ENCODE measurements at places on chromosomes 4 and X.
A peak's percentile ranks its signal among the peaks of the same experiment; 100 is the strongest.

DNA sequence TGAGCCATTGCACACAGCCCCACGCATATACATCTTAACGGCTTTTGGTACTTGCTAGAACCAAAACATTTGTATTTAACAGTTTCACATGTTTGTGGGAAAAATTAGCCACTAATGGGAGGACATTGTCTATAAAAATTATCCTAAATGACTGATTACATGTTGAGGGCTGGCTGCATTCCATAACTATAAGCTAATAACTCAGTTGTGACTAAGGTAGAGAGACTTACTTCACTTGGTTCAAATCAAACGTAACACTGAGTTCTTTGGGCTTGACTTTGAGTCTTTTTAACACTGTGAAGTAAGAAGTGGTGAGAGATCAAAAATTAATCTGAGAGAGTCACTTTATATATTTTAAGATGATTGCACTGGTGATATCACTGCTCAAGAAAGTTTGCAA lies 47.9 kb upstream of the PGRMC2 start:
- no peak for DNase-seq

- no peak for DNase-seq
Observed at GRCh38 chr4:114284629-114285028, 305.2 kb upstream of the ARSJ start.

DNA sequence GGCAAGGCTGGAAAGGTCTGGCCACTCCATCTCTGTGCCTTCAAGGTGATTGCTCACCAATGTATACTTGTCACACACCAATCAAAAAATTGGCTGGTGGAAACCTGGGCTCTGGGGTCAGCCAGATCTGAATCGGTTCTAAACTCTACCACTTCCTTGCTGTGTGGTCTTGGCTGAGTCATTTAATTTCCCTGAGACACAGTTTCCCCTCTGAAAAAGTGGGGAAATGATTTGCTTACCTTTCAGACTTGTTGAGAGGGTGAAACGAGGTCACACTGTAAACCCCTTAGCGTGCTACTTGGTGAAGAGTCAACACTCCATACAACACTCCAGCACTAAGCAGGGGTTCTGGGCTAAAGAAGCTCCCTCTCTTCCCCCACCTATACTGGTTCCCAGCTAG lies 252.3 kb upstream of the ZIC3 start:
- DNase-seq = no peak

DNA sequence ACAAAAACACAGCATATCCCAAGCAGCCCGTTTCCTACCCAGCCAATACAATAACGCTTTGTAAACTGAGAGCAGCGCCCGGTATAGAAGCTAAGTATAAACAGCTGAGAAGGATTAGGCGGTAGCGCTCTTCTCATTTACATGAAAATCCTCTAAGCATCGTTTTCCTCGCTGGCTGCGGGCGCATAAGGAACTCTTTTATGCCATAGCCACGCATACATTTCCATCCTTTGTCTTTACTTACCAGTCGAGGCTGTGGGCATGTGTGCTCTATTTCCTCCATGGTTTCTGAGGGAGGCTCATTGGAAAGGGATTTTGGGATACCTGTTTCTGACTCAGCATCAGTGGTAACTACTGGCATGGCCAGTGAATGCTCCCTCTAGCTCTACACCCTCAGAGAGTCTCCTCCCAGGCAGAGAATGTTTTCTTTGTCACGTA lies 383 bp downstream of the PCYT1B start:
- DNase-seq = peak; percentile 24

- DNase-seq = no peak
Observed at GRCh38 chrX:55715847-55716246, 1.7 kb upstream of the RRAGB start.

GRCh38 chrX:333611-334311 lies 15.2 kb upstream of the GTPBP6 start:
- no peak for DNase-seq

GRCh38 chr4:151519728-151520415 lies 110.9 kb downstream of the FHIP1A start:
- no peak for DNase-seq

GRCh38 chr4:143186649-143187048 lies 1.9 kb downstream of the USP38 start:
- no peak for DNase-seq

GRCh38 chrX:103520386-103520785 lies 1.1 kb upstream of the RAB40A start:
- no peak for DNase-seq

DNA sequence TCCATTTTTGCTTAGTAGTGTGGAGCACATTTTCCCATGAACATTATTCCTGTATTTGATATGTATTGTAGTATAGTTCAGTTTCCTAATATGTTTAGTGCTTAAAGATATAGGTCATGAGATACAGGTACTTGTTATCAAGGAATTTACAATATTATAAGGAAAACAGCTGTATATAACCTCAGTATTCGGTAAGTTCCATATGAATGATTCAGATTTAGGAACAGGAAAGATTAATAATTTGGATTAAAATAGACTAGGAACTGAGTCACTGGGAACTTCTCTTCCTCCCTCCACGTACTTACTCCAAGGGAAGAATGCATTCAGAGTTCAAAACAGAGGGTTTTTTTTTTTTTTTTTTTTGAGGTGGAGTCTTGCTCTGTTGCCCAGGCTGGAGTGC lies 20.0 kb downstream of the DIAPH2 start:
- no peak for DNase-seq

DNA sequence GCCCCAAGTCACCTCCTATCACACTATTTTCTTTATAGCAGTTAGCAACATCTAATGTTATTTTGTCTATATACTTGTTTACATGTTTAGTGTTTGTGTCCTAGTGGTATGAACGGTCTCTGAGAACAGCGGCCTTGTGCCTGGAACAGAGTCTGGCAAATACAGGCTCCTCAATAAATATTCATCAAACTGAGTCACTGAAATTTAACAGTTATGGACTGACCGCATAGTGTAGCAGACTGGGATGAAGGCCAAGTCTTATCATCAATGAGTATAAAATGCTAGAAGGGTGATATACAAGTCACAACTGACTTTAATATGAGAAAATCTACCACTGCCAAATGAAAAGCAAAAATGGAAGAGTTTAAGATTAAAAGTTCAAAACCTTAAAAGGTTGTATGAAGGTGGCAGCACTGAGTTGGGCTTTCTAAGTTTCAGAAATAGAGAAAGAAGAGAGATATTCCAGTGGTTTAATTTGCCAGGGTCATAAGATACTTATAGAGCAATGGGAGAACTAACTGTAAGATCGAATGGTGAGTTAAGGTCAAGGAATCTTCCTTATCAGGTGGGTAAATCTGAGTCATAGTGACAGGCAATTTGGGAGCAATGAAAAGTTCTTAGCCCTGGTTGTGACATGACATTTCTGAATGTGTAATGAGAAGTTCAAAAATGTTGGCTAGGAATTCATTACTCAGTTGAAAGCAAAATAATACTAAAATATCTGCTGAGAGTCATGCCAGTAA lies 34.9 kb downstream of the ELOVL6 start:
- no peak for DNase-seq

DNA sequence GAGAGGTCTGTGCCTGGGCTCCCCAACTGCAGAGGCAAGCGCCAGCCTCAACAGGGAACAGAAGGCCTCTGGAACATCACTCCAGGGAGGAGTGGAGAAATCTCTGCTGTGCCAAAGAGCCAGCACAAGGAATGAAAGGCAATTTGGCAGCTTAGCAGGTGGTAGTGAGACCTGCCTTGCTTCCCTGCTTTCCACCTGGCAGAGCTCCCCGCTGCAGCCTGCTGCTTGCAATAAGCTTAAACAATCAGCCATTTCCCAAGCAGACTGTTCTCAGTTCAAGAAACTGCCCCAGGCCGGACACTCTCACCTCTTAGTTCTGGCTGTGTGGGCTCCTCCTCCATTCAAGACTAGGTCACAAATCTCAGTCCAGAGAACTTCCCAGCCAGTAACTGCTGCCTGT lies 370.6 kb downstream of the MAGEB5 start:
- no peak for DNase-seq

DNA sequence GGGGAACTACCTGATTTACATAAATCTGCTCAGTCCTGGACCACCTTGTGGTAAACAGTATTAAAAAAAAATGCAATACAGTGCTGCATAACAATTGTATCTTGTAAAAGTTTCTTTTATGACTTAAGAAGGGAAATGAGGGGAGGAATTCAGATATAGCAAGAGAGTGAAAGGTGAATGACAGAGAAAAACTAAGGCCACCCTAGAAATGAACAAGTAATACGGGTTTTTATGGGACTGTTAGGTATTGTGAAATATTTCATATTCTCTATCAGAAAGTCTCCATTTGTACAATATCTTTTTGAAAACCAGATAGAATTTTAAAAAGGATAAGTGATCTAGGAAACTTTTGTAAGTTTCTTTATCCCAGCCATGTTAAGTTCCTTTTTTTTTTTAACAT lies 69.7 kb upstream of the NOCT start:
- DNase-seq = no peak

DNA sequence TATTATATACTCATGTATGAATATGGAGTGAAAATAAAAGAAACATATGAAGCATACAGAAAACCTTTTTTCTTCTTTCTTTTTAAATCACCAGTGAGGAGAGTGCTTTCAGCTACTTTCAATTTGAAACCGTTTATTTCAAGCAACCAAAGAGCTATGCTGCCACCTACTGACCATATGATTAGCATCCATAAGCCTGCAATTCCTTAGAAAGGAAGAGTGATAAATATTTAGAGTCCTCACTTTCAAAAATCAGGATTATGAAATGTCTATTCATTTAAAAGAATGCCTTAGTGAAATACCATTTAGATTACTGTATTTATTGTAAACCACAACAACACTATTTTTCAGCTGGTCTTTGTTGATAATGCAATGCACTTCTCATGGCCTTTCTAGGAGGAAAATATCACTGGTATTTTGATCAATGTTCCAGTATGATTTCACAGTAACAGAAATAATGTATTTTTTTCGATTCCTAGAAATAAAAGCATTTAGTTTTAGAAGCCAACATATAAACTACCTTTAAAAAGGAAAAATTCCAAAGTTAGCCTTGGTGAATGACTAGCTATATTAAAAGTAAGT lies 667.6 kb downstream of the PCDH18 start:
- DNase-seq = peak; percentile 84

DNA sequence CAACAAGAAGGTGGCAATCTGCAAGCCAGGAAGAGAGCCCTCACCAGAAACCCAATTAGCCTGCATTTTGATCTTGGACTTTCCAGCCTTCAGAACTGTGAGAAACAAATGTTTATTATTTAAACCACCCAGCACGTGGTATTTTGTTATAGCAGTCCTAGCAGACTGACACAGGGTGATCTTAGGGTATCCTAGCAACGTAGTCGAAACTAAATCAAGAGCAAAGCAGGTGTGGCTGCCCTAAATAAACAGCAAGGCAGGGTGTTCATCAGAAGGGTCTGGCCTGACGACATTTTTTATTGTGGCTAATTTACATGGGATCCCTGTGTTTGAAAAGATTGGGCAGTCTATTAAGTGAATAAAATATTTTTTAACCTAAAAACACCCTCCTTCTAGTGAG lies 198.8 kb downstream of the VEGFC start:
- no peak for DNase-seq

- no peak for DNase-seq
Observed at GRCh38 chr4:47498899-47499298, 13.8 kb downstream of the ATP10D start.

- DNase-seq = no peak
Observed at GRCh38 chr4:1783015-1783414, 10.1 kb upstream of the FGFR3 start.
